ENCODE measurements at places on chromosomes 1 and 21.

DNA sequence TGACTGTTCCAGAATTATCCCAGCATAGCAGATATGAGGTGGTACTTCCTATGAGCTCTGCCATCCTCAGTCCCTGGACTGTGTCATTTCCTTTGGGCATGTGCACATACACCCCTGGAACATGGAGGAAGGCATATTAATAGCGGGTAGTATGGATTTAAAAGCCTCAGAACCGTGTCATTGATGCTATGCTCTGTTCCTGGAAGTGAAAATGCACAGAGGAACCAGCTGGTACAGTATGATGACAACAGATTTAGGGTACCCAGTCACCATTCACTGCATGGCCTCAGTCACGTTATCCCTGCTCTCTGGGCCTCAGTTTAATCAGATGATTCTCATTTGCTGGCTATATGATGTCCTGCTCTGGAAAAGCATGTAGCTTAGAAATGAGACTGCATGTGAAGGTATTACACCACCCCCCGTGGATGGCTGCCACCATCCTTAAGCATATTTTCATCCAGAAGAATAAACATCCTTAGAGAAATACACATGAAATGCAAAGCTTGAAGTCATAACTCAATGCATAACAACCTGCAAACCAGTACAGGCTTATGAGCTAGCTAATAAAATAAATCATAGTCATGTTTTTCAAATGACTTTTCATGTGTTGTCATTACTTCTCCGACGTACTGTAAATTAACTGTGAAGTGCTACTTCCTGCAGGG, 37.8 kb downstream of the SETD4 start:
- no peak for DNase-seq

- peak; percentile 59 for DNase-seq
These were observed 31.4 kb downstream of the SLC30A7 start for GRCh38 chr1:100927276-100927675.

GRCh38 chr1:182666706-182667105, 17.7 kb downstream of the RGS8 start:
- DNase-seq: no peak

DNA sequence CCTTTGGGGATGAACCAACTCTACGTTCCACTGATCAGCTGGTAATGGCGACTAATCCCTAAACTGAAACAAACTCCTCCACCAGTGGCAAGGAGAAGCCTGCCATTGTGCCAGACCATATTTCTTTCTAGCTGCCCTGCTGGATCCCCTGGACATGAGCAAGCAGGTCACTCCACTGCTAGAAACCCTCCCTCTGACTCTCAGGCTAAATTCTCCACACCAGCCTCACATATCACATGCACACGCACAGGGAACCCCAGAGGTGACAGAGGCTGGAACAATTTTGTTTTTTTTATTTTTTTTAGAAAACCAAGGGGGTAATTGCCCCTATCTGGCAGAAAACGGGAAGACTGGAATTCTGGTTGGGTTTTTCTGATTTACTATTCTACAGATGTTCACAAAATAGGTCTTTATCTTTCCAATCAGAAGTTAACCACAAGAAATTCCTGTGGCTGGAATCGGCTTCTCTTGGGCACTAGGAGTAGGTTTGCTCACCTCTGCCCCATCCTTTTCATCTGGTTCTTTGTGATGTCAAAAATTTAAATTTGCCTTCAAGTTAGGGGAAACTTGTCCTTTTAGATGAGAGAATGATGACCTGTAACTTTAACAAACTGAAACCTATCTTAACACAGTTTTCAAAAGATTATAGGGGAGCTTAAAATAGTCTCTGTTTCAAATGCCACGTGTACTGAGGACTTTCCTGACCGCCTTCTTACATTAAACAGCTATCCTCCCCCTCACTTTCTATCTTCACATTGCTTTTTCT, 258.1 kb downstream of the SDCCAG8 start:
- no peak for DNase-seq

DNA sequence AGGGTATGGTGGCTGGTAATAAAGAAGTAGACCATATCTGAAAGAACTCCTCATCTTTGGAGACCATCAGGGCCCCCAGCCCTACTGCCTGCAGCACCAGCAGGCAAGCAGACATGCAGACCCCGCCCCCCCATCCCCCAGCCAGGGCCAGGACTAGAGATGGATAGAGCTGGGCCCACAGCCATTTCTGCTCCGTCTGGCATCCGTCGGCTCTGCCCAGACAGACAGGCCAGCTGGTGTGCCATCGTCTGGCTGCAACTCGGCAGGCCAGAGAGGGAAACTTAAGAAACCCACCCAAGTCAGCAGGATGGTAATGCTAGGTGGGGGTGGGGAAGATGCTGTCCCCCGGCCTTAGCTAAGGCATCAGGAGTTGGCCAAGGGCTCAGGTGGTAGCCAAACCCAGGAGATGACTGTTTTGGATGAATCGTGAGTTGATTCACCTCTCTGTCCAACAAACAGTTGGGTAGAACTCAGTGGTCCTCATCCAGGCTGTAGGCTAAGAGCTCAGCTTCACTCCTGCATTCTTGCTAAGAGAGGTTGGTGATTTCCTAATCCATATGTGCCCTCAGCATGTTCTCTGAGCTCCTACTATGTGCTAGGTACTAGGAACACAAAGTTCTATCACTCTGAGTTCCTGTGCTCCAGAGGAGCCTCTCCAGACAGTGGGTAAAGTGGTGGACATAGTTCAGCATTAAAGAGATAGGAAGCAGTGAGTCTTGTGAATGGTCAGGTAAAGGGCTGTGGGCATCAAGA, 23.2 kb upstream of the TMEM222 start:
- no peak for DNase-seq

DNA sequence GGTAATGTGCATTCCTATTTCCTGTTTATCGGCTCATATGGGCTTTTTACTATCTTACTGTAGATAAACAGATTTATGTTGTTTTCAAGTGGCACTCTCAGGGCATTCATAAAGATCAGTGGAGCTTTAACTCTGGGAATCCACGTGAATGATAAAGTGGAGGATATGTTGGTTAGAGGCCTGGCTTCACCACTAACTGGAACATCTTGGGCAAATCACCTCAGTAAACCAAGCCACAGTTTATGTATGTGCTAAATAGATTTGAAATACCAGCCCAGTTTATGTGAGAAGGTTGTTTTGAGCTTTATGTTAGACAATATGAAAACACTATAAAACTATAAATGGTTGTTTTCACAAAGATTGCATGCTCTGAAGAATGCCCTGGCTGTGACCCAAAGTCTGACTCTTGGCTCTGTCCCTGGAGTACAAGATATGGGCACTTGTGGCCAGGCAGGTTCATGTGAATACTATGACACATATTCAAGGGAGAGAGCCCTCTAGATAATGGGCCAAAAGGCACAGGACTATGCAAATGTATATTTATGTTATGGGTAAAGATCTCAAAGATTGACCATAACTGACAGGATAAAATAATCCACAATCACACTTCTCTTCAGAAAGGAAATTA, 36.7 kb downstream of the FAM163A start:
- DNase-seq: no peak

DNA sequence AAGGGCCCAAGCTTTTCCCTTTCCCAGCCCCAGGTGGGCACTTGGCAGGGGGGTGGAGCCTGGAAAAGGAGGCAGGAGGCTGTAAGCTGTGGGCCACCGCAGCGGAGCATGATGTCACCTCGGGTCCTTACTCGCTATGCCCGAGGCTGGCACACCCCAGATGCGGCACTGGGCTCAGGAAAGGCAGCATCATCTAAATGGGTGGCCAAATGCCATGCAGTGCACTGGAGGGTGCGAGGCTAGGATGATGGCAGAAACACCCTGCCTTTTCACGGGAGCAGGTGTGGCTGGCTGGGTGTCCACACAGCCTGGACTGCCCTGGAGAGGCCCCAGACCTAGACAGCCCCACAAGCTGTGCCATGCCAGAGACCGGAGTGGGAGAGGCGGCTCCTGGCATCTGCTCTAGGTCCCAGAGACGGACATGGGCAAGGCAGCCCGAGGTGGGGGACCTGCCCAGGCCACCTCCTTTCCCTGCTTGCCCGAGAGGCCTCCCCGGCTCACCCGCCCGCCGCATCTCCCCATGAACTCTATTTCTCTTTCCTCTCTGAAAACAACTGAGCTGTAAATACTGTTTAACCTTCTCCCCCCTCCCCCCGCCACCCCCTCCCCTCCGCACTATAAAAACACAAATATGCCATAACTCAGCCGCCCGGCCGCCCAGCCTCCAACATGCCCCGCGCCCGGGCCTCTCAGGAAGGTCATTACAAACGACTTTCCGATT, 124.7 kb downstream of the CASZ1 start:
- DNase-seq: no peak

DNA sequence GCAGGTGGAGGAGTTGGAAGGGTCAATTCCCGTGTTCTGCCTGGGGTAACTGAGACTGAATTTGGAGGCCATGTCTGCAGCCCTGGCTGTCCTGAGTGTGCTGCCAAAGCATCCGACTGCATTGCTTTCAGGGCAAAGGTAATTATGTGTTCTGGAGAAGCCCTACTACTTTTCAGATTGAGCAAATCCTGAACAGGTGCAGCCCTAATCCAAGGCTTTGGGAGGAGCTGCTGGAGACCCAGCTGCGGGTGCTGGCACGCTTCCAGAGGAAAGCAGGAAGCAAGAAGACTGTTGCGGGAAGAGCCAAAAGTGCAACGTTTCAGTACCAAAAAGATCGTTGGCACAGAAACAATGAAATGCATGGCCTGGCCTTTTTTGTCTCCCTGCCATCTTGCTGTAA, 73.7 kb upstream of the NRIP1 start:
- DNase-seq: no peak

GRCh38 chr1:212514782-212515181, 82.1 kb downstream of the NENF start:
- DNase-seq: no peak

DNA sequence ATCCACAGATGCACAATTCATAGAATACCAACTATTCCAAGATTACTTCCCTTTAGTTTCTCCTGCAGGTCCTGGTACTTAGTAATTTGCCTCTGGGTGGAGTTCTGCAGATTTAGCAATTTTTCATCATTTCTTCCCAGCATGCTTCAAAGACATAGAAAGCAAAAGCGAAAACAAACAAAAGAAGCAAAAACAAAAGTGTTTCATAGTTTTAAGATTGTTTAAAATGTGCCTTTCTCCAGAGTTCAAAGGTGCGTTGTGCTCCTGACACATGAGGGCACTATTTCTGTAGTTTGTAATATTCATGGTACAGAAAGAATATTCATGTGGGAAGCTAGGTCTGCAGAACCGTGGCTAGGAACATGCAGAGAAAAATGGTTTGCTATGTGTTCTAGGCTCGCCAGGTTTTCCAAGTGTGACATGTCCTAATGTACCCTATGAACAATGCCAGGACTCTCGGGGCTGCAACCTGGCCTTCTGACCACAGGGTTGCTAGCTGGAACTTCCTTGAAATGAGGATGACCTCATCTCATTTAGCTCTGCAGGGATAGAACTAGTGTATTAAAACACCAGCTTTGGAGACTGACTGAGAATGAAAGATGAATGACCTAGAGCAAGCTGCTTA, 30.0 kb upstream of the RCSD1 start:
- DNase-seq: peak; percentile 43

DNA sequence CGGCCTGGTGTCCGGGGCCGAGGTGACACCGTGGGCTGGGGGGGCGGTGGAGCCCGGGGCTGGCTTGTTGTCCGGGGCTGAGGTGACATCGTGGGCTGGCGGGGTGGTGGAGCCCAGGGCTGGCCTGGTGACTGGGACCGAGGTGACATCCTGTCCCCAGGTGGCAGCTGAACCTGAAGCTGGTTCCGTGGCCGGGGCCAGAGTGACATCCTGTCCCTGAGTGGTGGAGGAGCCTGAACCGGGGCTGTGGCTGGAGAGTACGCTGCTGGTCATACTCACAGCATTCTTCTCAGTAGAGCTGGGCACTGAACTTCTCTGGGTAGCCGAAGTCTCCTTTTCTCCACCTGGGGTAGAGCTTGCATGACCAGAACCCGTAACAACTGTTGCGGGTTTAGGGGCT, 15.8 kb downstream of the THBS3 start:
- no peak for DNase-seq

GRCh38 chr1:54342742-54343687, 63.2 kb downstream of the SSBP3 start:
- DNase-seq: no peak

DNA sequence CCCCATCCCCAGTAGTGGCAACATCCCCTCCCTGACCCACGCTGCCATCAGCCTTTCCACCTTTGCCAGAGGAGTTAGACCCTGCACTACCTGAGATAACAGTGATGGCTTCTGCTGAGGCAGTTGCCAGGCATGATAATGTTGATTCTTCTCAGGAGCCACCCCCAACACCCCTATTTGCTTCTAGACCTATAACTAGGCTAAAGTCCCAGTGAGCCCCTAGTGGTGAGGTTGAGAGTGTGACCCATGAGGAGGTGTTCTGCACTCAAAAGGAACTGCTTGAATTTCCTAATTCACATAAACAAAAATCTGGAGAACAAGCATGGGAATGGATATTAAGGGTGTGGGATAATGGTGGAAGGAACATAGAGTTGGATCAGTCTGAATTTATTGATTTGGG, 159.6 kb upstream of the COL11A1 start:
- no peak for DNase-seq

- DNase-seq: no peak
These were observed 18.2 kb downstream of the VAV3 start for GRCh38 chr1:107946794-107947193.

DNA sequence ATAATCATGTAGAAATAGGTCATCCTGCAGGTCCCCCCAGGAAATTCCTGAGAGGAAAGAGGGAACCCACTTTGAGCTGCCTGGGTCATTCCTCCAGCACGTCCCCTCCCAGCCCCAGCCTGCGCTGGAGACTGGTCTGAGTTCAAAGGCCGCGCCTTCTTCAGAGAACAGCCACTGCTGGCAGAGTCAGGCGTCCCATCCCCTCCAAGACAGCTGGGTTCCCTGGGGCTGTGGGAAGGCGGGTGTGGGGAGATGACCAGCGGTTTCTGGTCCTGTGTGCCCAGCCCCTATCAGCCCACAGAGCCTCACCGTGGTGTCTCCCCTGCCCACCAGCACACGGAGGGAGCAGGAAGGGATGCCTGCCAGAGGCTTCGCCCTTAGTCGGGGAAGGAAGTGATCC, 18.0 kb upstream of the TRAPPC10 start:
- no peak for DNase-seq

DNA sequence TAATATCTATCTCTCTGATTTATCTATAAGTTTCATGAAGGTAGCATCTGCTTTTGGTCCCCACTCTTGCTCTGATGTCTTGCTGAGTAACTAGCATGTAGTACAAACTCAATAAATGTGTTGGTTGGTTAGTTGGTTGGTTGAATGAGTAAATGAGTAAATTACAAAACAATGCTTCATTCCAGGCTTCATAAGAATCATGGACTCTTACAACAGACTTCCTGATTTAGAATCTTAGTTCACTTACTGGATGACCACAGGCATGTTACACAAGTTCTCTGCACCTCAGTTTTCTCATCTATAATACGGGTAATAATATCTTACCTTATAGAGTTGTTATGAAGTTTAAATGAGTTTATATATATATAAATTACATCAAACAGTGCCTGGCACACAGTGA, 98.6 kb downstream of the ZNF281 start:
- DNase-seq: no peak

- no peak for DNase-seq
These were observed 99.6 kb upstream of the KAZN start for GRCh38 chr1:14498839-14499238.

- no peak for DNase-seq
These were observed 3.7 kb downstream of the RSPO1 start for GRCh38 chr1:37631036-37631435.

- no peak for DNase-seq
These were observed 255.1 kb upstream of the CXADR start for GRCh38 chr21:17257784-17258183.

- no peak for DNase-seq
These were observed 11.8 kb upstream of the OTUD7B start for GRCh38 chr1:150022357-150022756.

GRCh38 chr1:33743221-33743998, 120.5 kb upstream of the HMGB4 start:
- DNase-seq: no peak

- DNase-seq: no peak
These were observed 1.0 kb downstream of the PRDX6 start for GRCh38 chr1:173478094-173478674.

Measured in CD4-positive, alpha-beta T cell treated with Interferon alpha-2 for 1 hour (primary cell).